T-helper 17 cell (primary cell): ENCODE measurements at places on chromosomes 1 and 21.

DNA sequence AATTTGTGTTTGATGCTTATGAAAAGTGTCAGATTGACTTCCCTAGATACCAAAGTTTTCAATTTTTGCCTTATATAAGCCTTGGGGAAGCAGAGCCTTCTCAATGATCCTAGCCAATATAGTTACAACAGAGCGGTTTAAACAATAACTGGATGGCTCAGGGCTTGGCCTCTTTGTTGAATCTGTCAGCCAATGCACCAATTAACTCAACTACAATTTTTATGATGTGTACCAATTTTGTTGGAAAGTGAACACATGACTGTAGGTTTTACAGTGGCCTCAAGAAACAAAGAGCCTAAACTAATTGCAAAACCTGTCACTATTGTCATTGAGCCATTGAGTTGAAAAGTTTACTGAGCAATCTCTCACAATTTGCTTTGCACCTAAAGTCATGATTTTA lies 71.6 kb upstream of the RGS18 start:
- DNase-seq = no peak

- no peak for DNase-seq
These were observed 134.3 kb downstream of the ZP4 start for GRCh38 chr1:237756304-237756967.

DNA sequence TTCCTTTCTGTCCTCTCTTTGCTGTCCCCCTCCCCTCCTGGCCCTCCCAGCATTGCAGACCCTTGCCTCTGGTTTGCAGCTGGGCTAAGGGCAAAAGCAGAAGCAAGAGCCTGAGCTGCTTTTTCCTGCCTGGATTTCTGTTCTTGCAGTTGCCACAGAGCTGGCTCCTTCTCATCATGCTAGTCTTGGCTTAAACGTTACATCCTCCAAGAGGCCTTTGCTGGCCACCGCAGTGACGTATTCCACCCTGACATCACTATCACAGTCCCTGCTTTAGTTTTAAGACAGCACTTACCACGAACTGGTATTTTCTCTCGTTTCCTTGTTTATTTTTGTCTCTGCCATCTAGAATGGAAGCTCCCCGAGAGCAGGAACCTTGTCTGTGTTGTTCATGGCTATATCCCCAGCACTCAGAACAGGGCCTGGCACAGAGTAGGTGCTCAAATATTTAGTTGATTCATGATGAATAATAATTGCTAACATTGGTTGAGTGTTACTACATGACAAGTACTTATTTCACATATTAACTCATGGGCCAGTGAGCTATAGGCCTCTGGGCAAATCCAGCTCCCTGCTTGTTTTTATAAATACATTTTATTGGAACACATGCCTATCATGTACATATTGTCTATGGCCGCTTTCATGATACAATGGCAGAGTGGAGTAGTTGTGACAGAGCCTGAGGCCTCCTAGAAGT lies 13.2 kb upstream of the CSF1 start:
- no peak for DNase-seq

DNA sequence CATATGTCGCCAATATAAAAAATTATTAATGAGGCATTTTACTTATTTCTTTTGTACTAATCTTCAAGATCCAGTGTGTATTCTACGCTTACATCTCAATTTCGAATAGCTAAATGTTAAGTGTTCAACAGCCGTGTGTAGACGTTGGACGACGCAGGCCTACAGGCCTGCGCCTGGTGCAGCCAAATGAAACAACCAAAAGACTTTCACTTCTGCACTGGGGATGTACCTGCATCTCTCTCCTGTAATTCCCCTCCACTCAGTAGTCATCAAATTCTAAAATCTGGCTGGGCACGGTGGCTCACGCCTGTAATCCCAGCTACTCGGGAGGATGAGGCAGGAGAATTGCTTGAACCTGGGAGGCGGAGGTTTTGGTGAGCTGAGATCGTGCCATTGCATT lies 76.8 kb upstream of the HNRNPU start:
- no peak for DNase-seq

DNA sequence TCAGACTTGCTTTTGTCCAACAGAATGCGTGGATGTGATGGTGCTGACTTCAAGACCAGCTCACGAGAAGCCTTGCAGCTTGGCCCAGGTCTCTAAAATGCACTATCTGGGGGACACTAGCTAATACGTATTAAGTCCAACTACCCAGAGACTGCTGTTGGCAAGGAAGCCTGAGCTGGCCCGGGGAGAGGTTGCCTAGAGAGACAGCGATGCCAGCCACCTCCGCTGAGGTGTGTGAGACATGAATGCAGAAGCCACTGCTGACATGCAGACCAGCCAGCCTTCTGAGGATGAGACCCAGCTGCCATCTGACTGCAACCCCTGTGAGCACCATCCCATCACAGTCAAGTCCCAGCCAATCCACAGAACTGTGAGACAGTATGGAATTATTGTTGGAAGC lies 32.5 kb downstream of the THAP3 start:
- no peak for DNase-seq

GRCh38 chr1:147809236-147809635 lies 48.8 kb upstream of the GJA5 start:
- no peak for DNase-seq

DNA sequence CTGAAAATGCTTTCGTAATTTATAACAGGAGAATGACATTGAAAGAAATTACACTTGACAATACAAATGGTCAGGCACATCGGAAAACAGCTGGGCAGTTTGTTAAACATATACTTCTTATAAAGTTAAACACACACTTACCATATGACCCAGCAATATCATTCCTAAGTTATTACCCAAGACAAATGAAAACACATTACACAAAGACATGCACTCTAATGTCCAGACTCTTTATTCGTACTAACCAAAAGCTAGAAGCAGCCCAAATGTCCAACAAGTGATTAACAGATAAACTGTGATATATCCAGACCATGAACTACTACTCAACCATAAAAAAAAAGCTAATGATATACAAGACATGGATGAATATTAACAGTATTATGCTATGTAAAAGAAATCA lies 8.5 kb downstream of the AKT3 start:
- DNase-seq = no peak

DNA sequence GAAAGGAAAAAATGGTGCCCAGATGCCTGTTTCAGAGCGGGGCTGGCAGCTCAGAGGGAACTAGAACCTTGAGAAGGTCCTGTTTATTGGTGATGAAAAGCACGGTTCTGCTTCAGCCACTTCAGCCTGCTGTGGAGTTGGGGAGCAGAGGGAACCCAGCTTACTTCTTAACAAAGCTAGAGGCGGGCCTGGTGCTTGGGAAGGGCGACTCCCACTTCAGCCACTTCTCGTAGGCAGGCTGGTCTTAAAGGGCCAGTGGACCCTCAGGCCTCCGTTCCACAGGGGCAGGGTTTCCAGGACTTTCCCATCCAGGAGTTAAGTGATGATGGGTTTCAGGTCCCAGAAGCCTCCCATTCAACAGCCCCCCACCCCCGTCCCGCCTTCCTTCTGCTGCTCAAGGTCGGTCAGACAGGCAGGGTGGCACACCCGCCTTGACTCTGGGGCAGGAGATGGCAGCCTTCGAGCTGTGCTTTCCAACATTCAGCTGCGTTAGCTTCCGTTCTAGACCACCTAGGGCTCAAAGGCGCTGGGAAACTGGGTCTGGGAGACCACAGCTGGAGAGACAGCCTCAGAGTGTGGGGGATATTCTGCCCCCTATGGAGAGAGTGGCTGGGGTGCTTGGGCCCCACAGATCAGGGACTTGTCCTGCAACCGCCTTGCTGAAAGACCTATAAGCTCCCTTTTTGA lies 3.4 kb downstream of the RUNX3 start:
- no peak for DNase-seq

GRCh38 chr1:114369930-114370329 lies 141.1 kb downstream of the TRIM33 start:
- no peak for DNase-seq

DNA sequence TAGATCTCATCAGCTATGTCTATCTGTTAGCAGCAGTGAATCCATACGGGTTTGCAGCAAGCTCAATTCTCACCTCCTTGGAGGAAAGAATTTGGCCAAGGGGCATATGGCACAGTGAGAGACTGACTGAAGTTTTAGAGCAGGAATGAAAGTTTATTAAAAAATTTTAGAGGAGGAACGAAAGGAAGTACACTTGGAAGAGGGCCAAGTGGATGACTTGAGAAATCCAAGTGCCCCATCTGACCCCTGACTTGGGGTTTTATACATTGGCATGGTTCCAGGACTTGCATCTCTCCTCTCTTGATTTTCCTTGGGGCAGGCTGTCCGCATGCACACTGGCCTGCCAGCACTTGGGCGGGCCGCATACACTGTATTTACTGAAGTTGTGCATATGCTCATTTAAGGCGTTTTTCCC lies 9.2 kb upstream of the OSBPL9 start:
- no peak for DNase-seq

DNA sequence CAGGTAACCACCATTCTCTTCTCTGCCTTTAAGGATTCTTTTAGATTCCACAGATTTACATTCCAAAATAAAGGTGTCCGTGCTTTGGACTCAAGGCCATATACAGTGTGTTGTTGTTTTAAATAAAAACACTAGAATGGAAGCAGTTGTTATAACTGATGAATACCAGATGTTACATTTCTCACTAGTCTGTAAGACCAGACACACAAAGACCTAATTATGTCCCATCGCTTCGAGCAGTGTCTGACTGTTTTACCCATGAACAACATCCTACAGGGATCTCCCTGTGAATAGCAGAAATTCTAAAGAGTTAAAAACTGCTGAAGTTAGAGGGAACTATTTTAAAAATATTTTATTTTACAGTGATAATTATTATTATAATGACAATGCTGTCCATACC lies 574.7 kb upstream of the ZP4 start:
- no peak for DNase-seq

- no peak for DNase-seq
These were observed 2.0 kb downstream of the QSOX1 start for GRCh38 chr1:180156631-180157091.

DNA sequence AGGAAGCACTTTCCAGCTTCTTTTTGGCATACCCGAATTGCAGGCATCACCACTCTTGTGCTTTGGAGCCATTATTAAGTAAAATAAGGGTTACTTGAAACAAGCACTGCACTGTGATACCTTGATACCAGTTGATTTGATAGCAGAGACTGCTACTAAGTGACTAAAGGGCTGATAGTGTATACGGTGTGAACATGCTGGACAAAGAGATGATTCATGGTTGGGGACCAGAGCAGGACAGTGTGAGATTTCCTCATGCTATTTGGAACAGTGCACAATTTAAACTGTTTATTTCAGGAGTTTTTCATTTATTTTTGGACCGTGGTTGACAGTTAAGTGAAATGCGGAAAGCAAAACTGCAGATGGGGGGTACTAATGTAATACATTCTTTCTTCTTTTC lies 9.9 kb downstream of the RPS27 start:
- no peak for DNase-seq

GRCh38 chr1:55284856-55285255 lies 69.7 kb upstream of the USP24 start:
- DNase-seq = no peak

DNA sequence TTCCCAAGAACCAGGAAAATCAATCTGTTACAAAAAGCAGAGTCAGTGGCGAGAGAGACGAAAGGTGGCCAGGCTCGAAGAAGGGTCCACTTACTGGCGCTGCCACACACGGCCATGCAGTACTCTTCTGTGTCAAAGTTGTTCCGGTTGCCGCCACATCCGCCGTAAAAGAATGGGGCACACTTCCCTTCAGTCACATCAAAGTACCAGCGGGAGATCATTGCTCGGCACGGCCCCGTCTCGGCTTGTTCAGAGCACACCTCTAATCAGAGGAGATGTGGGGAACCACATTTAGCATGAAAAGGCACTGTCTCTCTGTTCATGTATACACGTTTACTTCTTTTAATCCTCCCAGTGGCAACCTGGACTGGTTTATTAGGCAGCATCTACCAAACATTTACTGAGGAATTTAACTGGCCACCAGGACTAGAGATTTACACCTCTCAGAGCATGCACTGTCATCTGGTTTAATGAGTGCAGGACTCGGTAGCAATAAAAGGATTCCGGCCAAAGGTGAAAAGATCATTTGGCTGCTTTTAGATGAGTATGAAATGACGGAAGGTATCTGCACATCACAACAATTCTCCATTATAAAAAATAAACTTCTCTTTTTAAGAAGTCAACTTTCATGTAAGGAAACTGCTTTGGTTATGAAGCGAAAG lies 170.5 kb downstream of the APP start:
- no peak for DNase-seq

- no peak for DNase-seq
These were observed 58.8 kb downstream of the WARS2 start for GRCh38 chr1:119081700-119082099.

- DNase-seq = no peak
These were observed 35.4 kb upstream of the FOXE3 start for GRCh38 chr1:47380699-47381098.

- no peak for DNase-seq
These were observed 1.3 kb upstream of the EFNA3 start for GRCh38 chr1:155077346-155077745.

DNA sequence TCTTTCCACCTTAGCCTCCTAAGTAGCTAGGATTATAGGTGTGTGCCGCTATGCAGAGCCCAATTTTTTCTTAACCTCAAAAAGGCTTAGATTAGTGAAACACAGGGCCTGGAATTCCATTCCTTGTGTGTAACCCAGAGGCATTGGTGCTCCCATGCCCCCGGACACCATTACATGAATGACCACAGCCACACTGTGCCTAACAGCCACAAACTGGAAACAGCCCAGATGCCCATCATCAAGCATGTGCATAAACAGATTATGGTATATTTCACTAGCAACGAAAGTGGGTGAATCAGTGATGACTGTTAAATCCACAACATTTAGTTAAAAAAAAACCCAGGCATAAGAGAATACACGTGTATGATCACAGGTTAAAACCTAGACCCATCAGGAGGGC lies 24.4 kb downstream of the ADAM30 start:
- DNase-seq = no peak

- no peak for DNase-seq
These were observed 54.7 kb downstream of the ELK4 start for GRCh38 chr1:205576805-205577761.

DNA sequence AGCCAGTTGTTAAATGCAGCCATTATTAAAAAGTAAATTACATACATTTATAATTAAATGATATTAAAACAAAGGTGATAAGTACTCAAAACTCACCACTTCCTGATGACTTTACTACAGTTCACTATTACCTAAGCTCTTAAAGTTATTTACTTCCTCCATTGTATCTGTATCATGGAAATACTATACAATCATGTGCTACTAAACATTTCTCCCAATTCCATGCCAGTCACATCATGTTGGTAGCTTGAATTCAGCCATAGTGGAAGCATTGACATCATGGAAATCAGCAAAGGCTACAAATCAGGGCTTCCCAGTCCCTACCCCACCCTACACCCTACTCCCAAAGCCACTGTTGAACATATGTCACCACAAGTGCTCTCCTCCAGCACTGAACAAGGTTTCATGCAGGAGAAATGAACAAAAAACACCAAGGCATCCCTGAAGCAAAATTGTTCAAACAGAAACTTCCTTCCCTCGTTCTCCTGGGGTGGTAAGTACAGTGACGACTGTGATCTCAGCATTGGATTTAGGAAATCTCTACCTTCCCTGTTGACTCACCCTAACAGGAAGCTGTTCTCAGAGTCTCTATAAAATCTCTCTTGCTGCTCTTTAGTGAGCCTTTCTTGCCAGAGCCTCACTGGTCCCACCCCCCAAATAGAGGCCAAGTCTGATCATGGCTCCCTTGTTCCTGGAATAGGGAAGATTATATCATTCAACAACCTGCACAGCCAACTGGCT lies 12.7 kb downstream of the VSIG8 start:
- no peak for DNase-seq

GRCh38 chr21:38266732-38267131 lies 9.9 kb downstream of the KCNJ15 start:
- DNase-seq = no peak
